ENCODE measurements at places on chromosomes 1 and 21.

DNA sequence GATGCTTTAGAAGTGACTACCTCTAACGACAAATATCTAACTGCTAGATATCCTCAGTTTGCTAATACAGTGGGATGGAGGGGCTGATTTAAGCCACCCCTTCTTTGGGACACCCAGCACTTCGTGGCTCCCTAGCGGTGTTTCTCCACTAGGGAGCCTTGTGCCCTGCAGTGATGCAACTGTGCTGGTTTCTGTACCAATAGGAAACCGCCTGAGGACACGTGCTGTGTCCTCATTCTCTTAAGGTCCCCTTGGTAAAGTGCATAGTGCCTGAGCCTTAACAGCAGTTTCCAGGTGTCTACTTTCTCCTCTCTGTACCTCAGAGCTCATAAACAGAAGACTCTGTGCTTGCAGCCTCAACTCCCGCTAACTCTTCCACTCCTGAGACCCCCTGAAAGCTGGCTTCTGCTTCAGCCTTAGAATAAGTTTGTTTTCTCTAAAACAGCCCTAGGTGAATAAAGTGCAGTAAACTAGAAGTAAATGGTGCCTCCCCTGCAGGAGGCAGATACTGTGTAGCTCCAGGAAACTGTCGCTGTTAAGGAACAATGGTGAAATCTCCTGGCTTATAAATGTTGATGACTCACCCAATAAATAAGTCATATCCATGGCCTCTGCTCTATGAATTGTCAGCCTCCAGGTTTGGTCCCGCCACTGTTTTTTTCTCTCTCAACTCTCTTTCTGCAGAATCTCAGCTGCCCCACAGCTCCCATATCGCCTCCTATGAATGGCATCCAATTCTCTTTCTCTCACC lies 130.4 kb downstream of the AK5 start:
- DNase-seq: no peak

DNA sequence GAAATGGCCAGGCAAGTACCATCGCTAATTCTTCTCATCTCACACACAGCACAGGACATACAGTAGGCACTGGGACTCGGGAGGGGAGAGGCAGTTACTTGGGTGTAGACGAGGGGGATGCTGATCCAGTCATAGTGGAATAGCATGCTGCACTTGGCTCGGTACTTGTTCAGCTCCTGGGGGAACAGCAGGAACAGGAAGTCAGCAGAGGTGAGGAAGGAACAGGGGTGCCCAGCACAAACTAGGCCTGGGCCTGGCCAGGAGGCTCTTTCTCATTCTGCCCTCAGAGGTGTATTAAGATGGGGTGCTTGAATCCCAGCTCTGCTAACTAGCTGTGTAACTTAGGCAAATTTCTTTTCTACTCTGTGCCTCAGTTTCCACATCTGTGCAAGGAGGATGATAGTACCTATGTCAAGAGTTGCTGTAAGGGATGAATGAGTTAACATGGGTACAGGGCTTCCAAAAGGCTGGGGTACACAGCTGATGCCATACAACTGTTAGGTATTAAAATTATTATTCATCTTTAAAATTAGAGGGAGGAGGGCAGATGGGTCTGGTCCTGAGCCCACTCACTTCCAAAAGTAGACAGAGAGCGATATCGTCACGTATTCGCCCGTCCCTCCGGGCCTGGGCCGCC lies 2.4 kb downstream of the BEST4 start:
- no peak for DNase-seq

DNA sequence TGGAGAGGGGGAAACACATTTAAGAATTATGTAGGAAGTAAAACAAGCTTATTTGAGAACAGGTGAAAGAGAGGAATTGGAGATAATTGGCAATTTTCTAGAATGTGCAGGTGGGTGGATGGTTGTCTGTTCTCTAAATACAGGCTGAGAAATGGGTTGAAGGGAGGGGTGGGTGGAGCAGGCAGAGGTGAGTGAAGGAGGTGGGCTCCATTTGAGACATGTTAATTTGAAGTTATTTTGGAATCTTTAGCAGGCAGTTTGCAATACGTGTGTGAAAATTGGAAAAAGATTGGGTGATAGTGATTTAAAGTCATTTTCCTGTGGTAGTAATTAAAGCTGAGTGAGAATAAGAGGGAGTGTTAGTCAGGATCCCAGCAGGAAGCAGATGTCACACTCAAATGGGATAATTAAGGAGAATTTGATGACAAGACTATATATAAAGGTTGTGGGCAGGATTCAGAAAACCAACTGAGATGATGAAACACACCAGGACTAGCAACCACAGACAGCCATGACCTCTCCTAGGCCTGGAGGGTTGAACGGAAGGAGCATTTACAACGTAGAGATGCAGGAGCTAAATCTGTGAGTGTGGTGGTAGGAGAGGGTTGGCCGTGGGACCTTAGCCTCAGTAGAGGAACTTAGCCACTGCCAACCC lies 40.6 kb downstream of the CHRM3 start:
- no peak for DNase-seq

- DNase-seq: peak; percentile 96
Observed at GRCh38 chr1:112718691-112719418, 3.7 kb upstream of the PPM1J start.

DNA sequence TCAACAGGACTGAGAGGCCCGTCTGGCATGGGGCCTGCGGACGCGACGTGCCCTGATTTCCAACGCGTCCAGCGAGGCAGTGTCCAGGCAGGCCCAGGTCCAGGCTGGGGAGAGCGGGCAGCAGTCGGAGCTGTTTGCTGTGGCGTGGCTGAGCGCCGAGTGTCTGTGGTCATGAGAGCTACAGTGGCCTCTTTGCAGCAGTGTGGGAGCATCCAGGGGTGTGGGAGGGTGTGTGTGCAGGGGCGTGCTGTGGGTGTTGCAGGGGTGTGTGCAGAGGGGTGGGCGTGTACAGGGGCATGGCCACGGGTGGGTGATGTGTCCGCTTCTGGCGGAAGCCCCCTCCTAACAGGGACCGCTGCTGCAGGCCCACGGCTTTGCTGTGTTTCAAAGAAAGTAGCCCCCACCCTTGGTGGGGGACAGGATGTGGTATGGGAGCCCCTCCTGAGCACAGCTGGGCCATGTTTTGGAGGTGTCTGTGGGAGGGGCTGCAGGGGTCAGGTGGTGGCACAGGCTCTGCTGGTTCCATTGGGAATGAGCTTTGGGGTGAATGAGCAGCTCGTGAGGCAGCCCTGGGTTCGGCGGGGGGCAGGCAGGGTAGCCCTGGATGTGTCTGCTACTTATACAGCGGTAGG lies 17.7 kb downstream of the PLCH2 start:
- no peak for DNase-seq

DNA sequence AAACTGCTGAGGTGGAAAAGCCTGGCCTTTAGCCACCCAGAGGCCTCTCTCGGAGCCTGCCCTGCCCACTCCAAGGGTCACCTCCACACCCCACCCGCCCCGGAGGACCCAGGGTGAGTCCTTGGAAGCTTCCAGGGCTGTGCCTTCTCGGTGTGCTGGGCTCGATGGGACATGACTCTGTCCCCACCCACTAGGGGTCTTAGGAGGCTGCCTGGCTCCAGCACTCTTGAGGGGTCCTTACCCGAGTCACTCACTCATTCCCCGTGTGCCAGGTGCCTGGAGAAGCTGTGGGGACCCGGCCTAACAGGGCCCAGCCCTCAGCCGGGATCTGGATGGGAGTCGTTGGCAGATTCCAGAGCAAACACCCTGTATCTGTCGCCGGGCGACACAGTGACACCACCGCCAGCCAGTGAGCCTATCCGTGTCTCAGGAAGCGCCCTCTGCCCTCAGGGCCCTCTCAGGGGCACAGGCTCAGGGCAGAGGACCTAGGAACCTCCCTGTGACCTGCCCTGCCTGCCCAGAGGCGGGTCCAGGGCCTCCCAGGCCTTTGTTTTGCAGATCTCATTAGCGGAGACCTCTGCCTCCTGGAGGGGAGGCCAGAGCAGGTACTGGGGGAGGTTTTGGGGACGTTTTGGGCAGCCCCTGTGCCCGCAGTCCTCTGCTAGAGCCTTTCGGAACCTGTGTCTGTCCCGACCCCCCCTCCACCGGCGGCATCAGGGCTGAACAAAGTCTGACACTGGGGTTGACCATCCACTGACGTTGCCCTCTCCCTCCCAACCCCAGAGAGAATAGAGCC lies 3.1 kb upstream of the PRKCZ start:
- DNase-seq: no peak

GRCh38 chr1:157969697-157970485 lies 23.6 kb upstream of the KIRREL1 start:
- peak; percentile 84 for DNase-seq

DNA sequence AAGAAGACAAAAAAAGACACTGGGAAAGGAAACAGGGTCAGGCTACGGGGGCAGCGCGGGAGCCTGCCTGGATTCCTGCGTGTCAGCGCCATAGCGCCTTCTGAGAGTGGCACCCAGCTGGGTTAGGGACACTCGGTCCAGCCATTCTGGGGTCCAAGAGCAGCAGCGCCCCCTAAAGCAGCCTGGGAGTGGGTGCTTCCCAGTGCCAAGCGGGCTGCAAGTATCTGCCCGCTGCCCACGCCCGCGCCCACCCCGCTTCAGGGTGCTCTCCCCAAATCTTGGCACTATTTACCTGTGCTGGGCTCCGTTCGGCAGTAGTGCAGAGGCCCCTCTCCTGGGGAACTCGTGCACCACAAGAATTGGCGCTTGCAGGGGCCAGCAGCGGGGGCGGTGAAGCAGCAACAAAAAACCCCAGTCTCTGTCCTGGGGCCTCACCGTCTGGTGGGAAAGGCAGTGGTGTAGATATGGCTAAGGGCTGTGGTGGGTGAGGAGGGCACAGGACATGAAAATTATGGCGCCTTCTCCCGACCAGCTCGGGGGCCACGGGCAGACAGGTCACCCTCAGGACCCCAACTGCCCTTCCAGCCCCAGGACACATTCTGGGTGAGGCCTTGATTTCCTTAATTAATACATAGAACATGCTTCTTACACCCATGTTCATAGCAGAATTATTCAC lies 24.1 kb upstream of the LBR start:
- DNase-seq: no peak

DNA sequence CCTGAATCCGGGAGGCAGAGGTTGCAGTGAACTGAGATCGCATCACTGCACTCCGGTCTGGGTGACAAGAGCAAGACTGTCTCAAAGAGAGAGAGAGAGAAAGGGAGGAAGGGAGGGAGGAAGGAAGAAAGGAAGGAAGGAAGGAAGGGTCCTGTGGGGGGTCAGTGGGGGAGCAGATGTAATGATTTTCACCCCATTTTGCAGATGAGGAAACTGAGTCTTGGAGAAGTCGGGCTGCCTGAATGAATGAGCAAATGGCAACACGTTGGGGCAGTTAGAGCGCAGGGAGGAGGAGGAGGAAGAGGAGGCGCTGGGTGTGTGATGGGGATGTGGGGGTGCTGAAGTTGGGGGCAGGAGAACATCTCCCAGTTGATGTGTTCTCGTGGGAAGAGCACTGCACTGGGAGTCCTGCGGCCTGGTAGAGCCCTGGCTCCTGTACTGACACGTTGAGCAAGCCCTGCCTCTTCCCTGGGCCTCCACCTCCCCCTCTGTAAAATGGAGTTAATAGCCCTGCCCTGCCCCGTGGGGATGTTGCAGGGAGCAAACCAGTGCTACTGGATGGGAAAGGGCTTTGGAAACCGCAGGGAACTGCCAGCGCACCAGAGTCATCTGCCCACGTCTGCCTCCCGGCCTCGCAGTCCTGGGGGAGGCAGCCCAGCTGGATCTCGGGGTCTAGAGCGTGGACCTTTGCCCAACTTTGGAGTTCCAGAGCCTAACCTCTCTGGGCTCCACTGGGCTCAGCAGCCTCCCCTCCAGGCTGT lies 103.2 kb upstream of the CASZ1 start:
- DNase-seq: no peak

GRCh38 chr1:63916485-63917360 lies 142.9 kb downstream of the ROR1 start:
- no peak for DNase-seq

DNA sequence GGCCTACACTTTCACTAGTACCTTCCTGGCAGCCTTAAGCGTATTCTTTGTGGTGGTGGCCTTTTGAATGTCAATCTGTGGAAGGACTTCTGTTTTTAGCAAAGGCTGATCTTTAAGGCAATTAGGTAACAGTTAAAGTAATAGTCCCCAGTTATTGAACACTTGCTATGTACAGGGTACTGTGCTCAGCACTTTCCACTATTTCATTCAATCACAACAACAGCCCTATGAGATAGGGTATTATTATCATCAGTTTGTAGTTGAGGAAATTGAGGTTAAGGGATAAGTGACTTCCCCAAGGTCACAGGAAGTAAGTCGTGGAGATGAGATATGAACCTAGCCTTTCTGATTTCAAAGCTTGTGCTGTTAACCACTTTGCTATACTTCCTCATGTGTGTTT lies 185.7 kb downstream of the ST6GALNAC3 start:
- no peak for DNase-seq

- DNase-seq: no peak
Observed at GRCh38 chr1:36134031-36134430, 9.0 kb upstream of the COL8A2 start.

- no peak for DNase-seq
Observed at GRCh38 chr1:1306661-1307260, 969 bp downstream of the ACAP3 start.

- peak; percentile 63 for DNase-seq
Observed at GRCh38 chr1:93701629-93702028, 20.0 kb upstream of the BCAR3 start.

DNA sequence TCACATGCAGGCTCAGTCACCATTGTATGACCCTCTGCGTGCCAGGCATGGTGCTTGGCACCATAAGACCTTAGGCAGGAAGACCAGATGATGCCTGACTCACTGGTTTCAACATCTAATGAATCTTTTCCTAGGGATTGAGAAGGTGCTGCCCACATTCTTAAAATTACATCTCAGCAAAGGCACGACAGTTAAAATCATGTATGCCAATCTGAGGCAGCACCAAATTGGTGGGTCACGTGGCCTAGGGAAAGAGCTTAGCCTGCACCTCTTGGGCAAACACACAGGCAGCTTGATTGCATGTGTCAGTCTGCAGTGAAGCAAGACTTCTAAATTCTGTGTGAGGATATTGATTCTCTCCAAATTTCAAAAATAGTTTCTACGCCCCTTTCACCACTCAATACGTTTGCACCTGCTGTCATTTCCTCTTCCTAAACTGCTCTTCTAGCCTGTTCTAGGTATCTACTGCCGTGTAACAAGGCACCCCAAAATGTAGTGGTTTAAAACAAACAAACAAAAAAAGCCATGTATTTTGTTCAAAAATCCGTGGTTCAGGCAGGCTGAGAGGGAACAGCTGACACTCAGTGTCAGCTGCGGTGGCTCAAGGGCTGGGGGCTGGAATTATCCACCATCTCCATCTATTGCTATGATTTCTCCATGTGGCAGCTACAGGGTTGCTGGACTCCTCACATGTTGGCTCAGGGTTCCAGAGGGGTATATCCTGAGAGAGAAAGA lies 160.2 kb upstream of the FGGY start:
- DNase-seq: peak; percentile 54

- no peak for DNase-seq
Observed at GRCh38 chr1:26156285-26157038, 2.4 kb upstream of the FAM110D start.

GRCh38 chr1:110857964-110858948 lies 14.7 kb upstream of the CD53 start:
- no peak for DNase-seq
